Osteocyte (in vitro differentiated cells): ENCODE measurements at places on chromosomes 6 and 20. TPM values are rescaled to one million over a fixed set of nuclear protein-coding genes. Genes with fewer than 3 reads are reported as not detected.

- DNase-seq: peak; percentile 79
These were observed 196.5 kb upstream of the CST7 start for GRCh38 chr20:24752612-24753011.

- DNase-seq: no peak
These were observed 29.9 kb downstream of the MAPK13 start for GRCh38 chr6:36160147-36160760.

DNA sequence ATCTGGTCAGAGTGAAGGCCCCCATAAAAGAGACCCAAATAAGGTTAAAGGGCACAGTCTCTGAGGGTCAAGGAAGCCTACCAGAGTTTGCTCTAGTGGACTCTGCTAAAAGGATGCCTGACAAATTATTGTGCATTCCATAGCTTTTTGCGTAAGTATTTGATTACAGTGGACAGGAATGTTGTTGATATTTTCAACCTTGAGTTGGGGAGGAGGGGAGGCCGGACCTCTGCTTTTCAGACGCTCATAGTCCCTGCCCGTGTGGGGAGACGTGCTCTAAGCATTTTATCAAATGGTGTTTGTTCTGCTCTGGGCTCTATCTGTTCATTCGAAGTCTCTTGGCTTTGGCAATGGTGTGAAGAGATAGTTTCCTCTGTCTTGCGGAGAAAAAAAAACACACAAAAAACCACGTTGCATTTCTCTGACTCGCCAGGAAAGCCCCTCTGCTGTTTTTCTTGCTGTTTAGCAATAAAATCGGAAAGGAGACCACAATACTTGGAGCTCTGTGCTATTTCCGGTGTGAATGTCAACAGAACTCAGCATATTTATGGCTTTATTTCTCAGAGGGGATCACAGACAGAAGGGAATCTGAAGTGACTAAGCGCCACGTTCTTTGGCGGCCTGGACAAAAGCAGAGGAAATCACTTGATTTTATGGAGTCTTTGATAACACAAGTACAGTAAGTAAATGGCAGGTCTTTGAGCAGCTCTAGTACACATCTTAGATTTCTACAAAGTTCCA, 159.8 kb downstream of the ZFP64 start:
- no peak for DNase-seq

DNA sequence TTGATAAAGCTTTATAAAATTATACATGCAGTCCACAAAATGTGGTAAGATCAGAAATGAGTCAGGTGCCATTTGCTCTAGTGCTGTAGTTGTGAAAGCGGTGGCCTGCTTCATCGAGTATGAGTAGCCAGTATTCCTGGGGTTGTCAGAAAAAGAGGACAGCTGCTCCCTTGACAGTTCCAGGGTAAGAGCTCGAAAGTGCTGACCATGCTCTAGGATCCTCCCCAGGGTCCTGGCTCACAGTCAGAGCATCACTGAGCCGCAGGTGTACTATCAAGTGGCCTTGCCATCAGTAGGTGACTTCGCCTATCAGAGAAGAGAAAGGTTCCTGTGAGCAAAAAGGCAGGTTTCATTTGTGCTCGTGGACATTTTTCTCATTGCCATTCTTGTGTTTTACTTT, 3.6 kb downstream of the BTBD3 start:
- DNase-seq: no peak

GRCh38 chr6:161085246-161085645, 93.7 kb downstream of the MAP3K4 start:
- DNase-seq: no peak

- no peak for DNase-seq
These were observed 28.1 kb downstream of the NFYA start for GRCh38 chr6:41100871-41101287.

- no peak for DNase-seq
These were observed 59.5 kb downstream of the CDC40 start for GRCh38 chr6:110239526-110240274.

- DNase-seq: no peak
These were observed 642.0 kb downstream of the PRKN start for GRCh38 chr6:162085561-162085960.

NKX2-4 gene
- total RNA-seq: not detected in 2 replicates

WFDC10B gene
- not detected in 2 replicates for total RNA-seq

SPEF1 gene
- 0.24 TPM in 1 of 2 replicates, not detected in the other for total RNA-seq

EIF6 gene
- total RNA-seq: 131 and 136 TPM in 2 replicates

PARD6B gene
- 0.97 and 1.1 TPM in 2 replicates for total RNA-seq

TRIM10 gene
- not detected in 2 replicates for total RNA-seq

DIDO1 gene
- total RNA-seq: 53.6 and 54.7 TPM in 2 replicates
